ENCODE measurements at places on chromosomes 6 and 20.

GRCh38 chr6:34657307-34657978 is 39.1 kb downstream of the ILRUN start:
- DNase-seq = peak; percentile 88

GRCh38 chr6:133980168-133980567 is 27.1 kb downstream of the TBPL1 start:
- no peak for DNase-seq

- DNase-seq = no peak
Observed at GRCh38 chr6:90719321-90720195, 132.7 kb upstream of the MAP3K7 start.

DNA sequence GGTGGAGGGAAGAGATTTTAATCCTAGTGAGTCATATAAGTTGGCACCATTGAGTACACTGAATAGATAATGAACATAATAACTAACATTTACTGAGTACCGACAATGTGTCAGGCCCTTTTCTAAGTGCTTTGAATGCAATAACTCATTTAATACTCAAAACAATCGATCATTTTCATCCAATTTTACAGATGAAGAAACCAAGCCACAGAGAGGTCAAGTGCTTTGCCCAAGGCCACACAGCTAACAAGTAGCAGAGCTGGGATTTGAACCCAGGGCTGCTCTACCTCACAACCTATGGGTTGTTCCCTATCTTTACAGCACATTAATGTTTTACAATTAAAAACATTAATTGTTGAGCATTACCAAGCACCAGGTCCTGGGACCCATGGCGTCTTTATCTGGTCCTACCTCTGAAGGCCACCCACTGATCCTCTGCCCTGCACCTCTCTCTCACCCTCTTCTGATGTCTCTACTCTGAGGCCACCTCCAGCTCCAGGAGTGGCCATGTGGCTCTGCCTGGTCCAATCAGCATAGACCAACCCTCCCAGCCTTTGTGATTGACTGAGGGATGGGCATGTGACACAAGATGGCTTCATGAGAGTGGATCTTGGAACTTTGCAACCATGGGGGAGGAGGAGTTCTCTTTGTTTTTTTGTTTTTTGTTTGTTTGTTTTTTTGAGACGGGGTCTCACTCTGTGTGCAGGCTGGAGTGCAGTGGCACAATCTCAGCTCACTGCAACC is 83.9 kb downstream of the KCNB1 start:
- no peak for DNase-seq

- DNase-seq = no peak
Observed at GRCh38 chr6:9197726-9198125, 762.4 kb upstream of the SLC35B3 start.

- DNase-seq = no peak
Observed at GRCh38 chr6:24356310-24356973, 1.4 kb downstream of the DCDC2 start.

GRCh38 chr20:53098621-53099020 is 126.5 kb downstream of the TSHZ2 start:
- no peak for DNase-seq

- no peak for DNase-seq
Observed at GRCh38 chr6:159726255-159726917, 920 bp upstream of the WTAP start.

GRCh38 chr6:127058027-127058426 is 60.4 kb upstream of the RSPO3 start:
- DNase-seq = peak; percentile 76

GRCh38 chr6:80434691-80435350 is 328.4 kb downstream of the BCKDHB start:
- DNase-seq = no peak

GRCh38 chr6:108114841-108115597 is 40.5 kb upstream of the OSTM1 start:
- DNase-seq = peak; percentile 46

- DNase-seq = no peak
Observed at GRCh38 chr6:130198483-130199035, 24.2 kb downstream of the SAMD3 start.

DNA sequence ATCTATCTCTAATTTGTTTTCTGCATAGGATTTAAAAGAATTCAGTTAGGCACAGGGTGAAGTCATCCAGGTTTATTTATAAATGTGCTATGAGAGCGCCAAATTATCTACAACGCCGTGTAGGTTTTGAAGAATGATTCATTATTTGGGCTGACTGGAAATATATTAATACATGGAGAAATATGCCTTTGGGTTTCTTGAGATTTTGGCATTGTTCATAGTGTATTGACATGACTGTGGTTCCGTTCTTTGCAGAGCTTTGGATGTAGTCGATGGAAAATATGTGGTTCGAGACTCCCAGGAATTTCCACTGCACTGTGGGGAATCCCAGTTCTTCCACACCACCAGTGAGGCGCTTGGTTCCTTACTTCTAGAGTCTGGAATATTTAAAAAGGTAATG is 90.9 kb downstream of the CRYBG1 start:
- peak; percentile 4 for DNase-seq

DNA sequence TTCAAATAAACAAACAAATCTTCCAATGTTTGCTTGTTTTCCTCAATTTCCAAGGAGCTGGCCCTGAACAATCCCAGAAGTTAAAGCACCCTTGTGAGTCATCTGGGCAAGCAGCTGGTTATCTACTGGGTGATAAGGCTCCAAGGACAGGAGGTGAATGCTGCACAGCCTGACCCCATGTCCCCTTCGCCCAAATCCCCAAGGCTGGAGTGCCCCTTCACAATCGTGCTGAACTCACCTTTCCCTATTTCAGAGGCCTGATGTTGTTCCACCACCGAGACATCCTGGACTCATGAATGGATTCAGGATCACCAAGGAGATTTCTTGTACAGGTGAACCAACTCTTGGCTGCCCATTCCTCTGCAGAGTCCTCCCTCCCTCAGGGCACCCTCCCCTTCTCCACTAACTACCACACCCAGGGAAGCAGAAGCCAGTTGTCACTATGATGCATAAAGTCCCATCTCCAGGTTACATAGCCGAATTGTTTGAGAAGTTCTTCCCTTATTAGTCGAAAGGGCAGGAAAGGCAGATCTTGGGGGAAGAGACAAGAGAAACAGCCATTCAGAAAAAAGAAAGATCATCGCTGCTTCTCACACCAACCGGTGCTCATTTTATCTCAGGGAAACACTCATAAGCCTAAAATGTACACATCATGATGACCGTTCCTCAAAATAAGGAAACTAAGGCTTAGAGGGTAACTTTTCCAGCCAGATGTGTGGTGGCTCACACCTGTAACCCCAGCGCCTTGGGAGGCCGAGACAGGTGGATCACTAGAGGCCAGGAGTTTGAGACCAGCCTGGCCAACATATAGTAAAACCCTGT is 138.8 kb upstream of the RREB1 start:
- no peak for DNase-seq

DNA sequence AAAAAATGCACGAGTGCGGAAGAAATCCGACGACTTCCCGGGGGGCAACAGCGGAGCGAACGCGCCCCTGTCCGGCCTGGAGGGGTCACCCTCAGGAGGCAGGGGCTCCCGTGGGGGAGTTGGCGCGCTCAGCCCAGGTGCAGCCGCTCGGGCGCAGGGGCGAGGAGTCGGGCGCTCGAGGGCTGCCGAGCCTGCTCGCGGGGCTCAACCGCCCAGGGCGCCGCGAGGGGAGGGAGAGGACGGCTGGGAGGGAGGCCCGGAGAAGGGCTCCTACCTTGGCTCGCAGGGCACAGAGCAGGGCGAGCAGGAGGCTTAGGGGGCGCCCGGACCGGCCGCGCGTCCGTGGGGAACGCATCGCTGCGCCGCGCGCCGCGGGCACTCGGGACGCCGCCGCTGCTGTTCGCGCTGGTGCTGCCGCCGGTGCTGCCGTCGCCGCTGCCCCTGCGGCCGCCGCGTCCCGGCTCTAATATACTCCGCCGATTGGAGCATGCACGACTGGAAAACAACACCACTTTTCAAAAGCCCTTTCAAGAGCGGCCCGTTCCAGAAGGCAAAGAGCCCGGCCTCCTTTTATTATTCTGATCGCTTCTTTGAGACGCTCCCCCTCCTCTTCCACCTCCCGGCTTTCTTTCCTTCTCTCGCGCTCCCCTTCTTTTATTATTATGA is 490 bp downstream of the JAG1 start:
- DNase-seq = no peak

DNA sequence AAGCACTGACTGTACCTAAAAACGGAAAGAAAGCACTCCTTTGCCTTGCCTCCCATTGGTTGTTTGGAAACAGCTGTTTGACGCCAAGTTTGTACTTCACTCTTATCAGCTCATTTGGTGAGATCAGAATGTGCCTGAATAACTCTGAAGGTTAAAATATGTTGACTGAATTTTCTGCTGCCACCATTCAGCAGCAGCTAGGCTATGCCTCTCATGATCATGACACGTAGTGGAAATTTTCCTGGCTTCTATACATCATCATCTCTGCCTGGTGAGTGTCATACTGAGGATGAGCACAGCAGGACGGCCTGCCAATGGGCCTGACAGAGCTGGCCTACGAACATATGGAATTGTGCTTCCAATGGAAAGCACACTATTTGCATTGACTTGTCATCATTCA is 704.9 kb upstream of the CITED2 start:
- peak; percentile 57 for DNase-seq

DNA sequence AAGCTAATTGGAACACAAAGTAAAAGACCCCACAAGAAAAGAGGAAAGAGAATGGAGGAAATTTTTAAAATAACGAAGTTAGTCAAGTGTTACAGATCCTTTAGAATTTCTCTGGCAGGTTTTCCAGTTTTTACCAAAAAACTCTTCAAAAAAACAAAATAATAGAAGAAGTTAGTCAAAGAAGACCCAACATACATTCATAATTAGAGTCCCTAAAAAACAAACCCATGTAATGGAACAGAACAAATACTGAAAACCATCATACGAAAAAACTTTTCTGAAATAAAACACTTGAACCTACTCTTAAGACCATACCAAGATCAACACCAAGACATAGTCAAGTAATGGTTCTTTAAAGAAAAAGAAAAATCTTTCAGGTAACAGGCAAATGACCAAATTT is 31.6 kb downstream of the RANBP9 start:
- no peak for DNase-seq

GRCh38 chr6:4018924-4019236 is 60.1 kb downstream of the FAM217A start:
- no peak for DNase-seq

- DNase-seq = peak; percentile 58
Observed at GRCh38 chr20:43915211-43916072, 790 bp downstream of the TOX2 start.

GRCh38 chr6:157976345-157977175 is 5.1 kb upstream of the SYNJ2 start:
- no peak for DNase-seq

DNA sequence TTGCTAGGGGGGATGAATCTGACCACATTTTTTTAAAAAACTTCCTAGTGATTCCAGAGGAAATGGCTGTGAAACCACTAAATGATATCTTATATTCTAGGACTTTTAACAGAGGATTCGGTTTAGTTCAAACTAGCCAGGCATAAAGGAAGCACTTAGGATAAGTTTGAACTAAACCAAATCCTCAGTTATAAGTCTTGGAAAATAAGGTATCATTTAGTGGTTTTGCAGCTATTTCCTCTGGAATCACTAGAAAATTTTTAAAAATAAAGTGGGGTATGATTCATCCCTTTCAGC is 327.9 kb upstream of the QKI start:
- DNase-seq = no peak

GRCh38 chr6:16752206-16752866 is 8.9 kb downstream of the ATXN1 start:
- DNase-seq = peak; percentile 93

DNA sequence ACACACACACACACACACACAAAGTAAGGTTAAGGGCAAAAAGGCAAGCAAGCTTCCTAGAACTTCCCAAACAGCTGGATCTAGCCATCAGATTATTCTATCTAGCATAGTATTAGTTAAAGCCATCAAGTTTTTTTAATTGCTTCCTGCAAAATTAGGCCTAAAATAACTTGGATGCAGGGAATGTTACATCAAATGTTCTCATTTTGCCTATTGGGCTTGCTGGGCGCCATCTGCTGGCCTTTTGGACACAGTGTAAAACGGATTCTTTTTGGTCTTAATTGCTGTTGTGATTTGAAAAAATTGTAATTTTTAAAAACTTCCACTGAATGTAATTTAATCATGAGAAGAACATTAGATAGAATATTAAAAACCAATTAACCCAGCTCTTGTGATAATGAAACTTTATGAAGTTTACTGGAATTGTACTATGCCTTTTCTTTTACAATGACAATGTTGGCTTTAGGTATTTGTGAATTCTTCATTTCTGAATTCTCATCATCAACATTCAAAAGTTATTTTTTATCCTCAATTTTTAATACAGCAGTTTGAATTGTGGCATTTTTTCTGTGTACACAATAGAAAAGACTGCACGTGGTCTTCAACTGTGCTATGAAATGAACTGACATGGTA is 6.8 kb downstream of the MKKS start:
- DNase-seq = peak; percentile 71

DNA sequence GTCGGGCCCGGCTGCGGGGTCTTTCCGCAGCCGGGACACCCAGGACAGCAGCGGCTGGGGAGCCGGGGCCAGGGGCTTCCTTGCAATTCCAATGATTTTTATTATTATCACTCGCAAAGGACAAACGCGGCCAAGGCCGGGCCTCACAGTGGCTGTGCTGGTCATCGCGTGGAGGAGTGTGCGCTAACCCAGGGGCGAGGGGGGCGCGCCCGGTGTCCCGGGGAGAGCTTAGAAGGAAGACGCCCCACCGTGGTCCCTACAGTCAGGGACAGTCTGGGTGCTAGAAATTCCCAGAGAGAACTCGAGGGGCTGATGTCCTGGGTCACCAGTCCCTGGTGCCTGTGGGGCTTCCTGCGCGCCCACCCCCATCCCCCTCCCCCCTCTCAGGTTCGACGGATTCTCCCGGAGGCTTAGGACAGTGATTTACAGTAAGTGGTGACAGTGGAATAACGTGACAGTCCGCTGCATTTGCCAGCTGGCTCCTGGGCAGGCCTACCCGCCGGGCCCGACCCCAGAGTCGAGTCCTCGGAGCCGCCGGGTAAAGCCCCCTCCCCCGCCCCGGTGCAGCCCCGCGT is 9.5 kb downstream of the FOXC1 start:
- no peak for DNase-seq

DNA sequence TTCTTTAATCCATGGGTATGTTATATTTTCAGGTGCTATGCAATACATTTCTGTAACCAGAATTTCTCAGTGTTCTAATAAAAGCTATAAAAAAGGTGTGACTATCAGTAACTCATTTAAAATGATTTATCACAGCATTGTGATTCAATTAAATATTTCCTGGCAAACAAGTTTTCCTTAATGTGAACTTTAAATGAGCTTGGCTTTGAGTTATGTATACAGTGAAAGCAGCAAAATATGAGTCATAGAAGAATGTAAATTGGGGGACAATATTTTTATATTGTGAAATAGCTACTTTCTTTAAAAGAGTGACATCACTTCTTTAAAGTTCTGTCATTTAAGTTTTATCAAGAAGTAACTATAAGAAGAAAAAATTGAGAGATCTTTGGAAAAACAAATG is 484.9 kb upstream of the MAN1A1 start:
- DNase-seq = no peak

- no peak for DNase-seq
Observed at GRCh38 chr20:56348305-56348693, 10.5 kb upstream of the FAM210B start.

GRCh38 chr6:127515234-127515793 is 3.8 kb downstream of the MTCL3 start:
- no peak for DNase-seq

GRCh38 chr6:170137911-170138910 is 152.7 kb downstream of the DLL1 start:
- DNase-seq = no peak
